Brain pericyte (primary cell): ENCODE measurements at places on chromosomes 12 and 14.

GRCh38 chr12:63990828-63991547, 146.5 kb downstream of the SRGAP1 start:
- DNase-seq, result no peak

- no peak for DNase-seq
Measured at GRCh38 chr14:93891756-93892504, 35.2 kb upstream of the FAM181A start.

DNA sequence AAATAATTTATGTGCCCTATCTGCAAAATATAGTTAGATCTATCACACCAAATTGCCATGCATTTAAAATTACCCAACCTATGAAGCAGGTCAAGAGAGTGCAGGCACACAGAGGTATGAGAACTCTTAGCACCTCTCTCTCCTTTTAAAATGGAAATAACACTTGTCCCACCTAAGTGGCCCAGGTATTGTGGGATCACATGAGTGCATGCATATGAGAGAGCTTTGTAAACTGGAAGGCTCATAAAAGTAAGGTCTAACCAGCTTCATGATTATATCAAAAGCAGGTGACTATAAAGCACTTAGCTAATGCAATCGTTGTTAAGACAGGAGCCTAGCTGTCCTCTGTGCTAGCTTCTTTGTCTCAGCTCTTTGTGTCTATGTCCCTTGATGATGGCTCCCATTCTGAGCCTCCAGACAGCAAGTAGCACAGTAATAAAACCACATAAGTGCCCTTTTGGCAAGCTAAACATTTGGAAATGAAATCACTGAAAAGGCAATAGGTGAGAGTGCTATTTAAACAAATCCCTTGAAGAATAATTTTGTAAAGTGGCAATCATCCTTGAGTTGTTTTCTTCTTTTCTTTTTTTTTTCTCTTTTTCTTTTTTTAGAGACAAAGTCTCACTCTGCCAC, 219.0 kb downstream of the NTF3 start:
- no peak for DNase-seq

DNA sequence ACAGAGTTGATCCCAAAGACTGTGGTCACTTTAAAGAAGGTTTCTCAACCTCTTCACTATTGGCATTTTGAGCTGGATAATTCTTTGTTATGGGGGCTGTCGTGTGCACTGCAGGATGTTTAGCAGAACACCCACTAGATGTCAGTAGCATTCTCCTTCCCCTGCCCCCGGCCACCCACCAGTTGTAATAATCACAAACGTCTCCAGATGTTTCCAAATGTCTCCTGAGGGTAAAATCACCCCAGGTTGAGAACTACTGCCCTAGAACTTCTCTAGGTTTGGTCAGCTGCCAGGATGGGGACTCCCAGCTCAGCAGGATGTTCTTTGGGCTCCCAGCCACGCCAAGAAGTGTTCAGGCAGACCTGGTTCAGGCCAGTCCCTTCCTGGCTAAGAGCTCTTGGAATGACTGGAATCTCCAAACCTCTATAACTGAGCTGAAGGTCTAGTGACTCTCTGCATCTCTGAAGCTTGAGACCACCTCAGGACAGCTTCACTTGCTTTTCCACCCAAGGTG, 12.5 kb upstream of the AJUBA start:
- DNase-seq, result peak; percentile 45

DNA sequence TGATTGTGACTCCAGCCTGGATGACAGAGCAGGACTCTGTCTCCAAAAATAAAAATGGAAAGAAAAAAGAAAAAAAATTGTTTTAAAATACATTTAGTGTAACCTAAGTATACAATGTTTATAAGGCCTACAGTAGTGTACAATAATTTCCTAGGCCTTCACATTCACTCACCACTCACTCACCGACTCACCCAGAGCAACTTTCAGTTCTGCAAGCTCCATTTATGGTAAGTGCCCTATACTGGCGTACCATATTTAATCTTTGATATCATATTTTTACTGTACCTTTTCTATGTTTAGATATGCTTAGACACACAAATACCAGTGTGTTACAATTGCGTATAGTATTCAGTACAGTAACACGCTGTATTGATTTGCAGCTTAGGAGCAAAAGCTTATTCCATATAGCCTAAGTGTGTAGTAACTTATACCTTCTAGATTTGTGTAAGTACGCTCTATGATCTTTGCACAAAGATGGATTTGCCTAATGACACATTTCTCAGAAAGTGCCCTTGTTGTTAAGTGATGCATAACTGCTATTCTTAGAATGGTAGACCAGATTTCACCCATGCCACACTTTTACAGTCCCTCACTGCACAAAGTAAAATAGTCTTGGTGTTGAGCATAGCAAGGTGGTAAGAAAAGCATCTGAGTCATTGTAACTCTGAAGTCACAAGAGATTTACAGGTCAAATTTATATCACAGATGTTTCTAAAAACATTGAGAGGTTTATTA, 151.9 kb downstream of the LRRK2 start:
- DNase-seq, result no peak

- no peak for DNase-seq
Measured at GRCh38 chr12:56521209-56521589, 421 bp upstream of the RBMS2 start.

- DNase-seq, result no peak
Measured at GRCh38 chr12:29589851-29590250, 92.4 kb upstream of the OVCH1 start.

- no peak for DNase-seq
Measured at GRCh38 chr12:15861404-15861803, 20.8 kb upstream of the STRAP start.

- DNase-seq, result no peak
Measured at GRCh38 chr14:23577710-23578392, 739 bp downstream of the JPH4 start.

- DNase-seq, result peak; percentile 24
Measured at GRCh38 chr14:59969319-59969718, 49.4 kb downstream of the LRRC9 start.

DNA sequence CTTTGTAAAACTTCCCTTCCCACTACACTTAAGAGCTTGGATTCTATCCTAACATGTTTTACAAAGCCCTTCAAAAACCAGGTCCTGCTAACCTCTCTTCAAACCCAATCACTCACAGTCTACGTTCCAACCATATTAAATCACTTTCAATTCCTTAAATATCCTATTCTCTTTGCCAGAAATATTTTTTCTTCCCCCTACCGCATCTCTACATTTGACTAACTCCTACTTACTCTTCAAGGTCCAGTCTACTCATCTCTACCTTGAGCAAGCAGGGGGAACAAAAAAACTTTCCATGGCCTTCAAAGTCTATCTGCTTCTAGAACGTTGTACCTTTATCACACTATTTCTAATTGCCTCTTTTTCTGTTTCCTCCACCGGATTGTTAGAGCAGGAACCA, 6.1 kb downstream of the ERGIC2 start:
- no peak for DNase-seq

DNA sequence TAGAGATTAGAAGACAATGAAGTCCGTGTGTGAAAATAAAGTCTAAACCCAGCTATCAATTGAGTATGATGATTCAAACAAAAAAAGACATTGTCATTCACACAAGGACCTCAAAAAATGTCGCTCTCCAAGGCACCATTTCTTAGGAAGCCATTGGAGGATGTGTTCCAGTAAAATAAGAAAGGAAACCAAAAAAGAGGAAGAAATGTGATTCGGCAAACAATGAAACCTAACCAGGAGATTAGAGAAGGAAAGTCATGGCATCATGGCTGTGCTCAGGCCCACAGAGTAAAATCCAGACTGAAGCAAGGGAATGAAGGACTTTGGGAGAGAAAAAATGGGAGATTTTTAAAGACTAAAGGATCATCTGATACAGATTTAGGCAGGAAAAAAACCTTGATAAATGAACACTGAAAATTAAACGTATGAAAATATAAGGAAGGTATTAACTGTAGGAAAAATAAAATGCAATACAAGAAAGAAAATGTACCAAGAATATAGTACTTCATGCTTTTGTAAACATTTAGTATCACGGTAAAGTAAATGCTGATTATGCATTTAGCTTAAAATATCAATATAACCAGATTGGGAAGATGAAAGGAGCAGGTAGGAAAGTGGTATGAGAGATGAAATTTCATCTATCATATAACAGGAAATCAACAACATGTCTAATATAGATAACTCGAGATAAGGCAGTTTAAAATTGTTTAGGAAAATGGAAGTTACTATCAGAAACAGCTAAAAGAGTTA, 38.2 kb upstream of the MTHFD1 start:
- DNase-seq, result no peak

- DNase-seq, result no peak
Measured at GRCh38 chr12:53737093-53737808, 10.0 kb upstream of the CALCOCO1 start.

- no peak for DNase-seq
Measured at GRCh38 chr14:73567358-73567757, 1.7 kb upstream of the ACOT2 start.

GRCh38 chr12:52213564-52214420, 19.3 kb upstream of the KRT7 start:
- peak; percentile 66 for DNase-seq

- no peak for DNase-seq
Measured at GRCh38 chr14:100305324-100306100, 732 bp downstream of the SLC25A29 start.

DNA sequence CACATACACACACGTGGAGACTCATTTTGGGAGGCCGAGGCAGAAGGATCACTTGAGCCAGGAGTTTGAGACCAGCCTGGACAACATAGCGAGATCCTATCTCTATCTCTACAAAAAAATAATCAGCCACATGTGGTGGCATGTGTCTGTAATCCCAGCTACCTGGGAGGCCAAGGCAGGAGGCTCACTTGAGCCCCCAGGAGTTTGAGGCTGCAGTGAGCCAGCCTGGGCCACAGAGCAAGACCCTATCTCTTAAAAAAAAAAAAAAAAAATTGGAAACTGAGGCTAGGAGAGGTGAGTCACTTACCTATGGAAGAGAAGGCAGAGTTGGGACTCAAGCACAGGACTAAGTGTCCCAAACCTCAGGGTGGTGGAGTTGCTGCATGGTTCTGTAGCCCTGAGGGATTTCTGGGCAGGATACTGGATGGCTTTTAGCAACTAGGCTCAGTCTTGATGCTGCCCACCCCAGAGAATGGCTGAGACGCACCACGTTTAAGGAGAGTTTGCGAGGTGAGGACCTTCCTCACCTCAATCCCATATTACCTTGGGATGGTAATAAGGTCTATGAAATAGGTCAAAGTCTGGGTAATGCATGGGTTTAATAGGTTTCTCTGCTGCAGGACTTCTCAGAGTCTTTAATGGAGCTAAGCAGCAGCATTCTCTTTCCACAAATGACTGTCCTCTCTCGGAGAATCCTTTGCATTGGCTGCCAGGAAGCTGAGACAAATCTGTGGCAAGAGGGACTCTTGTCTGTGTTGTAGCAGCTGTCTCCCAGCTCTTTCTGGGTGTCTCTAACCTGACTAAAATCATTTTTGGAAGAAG, 35.6 kb downstream of the SH2B3 start:
- no peak for DNase-seq

- no peak for DNase-seq
Measured at GRCh38 chr12:88790231-88790630, 210.0 kb upstream of the KITLG start.

GRCh38 chr12:132374612-132375445, 45.4 kb upstream of the GALNT9 start:
- no peak for DNase-seq

DNA sequence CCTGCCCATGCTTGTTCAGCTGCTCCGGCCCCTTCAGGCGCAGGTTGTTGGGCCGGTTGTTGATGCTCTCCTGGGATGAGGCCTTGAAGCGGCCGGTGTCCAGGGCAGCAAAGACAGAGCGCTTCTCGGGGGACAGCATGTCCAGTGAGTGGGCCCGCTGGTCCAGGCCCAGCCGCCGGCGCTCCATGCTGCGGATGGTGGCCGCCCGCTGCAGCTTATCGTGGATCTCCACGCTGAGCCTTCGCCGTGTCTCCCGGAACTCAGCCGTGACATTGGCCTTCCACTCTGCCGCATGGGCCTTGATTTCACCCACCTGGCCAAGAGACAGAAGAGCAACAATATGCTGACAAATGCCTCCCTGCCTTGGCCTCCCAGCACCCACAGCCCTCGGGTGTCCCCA, 137.2 kb downstream of the KCNK10 start:
- no peak for DNase-seq

DNA sequence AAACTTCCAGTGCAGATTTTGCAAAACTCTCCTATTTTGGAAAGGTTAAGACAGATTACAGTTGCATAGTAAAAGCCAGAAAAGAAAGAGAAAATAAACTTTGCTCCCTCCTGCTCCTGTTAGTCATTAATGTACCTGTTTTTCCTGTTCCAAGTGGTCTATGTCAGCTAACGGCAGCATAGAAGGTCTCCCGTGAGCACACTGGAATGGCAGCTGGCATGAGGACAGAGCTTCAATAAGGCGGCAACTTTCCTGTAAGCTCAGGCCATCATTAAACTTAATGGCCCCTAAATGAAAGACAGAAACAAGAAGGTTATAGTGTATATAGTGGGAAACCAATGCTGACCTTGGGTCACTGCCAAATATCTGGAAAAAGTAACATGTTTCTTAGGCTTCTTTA, 16.0 kb downstream of the EIF2B2 start:
- no peak for DNase-seq

DNA sequence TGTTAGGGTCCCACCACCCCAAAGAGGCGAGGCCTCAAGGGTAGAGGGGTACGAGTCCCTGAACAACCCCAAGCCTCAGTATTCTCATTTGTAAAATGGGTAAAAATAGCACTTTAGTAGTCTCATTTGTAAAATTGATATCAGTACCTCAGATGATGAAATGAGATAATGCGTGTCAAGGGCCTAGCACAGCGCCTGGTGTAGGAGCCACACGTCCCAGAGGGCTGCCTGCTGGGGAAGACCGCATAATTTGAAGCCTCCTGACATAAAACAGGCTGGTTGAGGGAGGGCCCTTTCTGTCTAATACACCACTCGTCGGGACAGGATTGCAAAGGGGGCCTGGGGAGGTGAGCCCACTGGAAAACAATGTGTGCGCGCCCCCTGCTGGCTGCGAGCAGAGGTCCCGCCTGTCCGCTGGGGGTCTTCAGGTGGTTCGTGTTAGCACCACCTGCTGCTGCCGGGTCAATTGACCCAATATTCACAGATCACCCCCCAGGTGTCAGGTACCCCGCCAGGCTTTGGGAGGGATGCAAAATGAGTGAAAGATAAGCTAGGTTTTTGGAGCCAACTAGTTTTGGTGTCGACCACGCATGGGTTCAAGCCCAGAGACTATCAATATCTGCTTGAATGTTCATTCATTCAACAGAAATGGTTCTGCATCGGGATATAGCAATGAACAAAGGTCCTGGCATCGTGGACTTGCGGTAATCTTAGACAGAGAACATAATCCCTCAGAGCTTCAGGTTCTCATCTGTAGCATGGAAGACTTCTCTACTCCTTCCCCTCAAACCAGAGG, 24.7 kb upstream of the IRF2BPL start:
- DNase-seq, result no peak

DNA sequence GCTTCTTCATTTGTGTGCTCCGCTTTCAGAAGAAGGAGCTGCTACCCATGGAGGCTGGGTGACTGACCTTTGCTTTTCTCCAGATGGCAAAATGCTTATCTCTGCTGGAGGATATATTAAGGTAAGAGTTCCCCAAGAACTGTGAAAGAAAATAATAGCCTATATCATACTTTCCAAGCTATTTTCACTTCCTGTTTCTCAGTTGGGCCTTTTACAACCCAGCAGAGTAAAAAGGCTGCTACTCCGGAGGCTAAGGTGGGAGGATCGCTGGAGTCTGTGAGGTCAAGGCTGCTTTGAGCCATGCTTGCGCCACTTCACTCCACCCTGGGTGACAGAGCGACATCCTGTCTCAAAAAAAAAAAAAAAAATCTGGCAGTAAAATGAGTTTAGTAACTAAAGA, 82.1 kb downstream of the APAF1 start:
- DNase-seq, result no peak
